ENCODE measurements at places on chromosomes 1 and 21.

- DNase-seq, result no peak
Measured at GRCh38 chr1:118334506-118334905, 149.5 kb upstream of the SPAG17 start.

DNA sequence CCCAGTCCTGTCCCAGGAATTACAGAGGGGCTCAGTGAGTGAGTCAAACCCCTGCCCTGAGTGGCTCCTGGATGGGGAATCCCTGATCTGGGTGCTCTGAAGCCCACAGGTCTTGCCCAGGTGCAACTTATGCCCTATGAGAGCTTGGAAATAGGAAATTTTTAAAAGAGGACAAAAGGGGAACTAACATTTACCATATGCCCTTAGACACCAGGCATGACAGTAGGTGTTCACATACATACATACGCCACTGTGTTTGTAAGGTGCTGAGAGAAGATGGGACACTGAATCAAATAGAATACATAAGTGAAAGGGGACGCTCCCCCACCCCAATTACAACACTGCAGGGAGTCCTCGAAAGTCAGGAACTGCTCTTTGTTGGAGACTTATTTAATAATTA is 1.4 kb downstream of the CFAP45 start:
- no peak for DNase-seq

- DNase-seq, result no peak
Measured at GRCh38 chr1:180888870-180889269, 23.8 kb upstream of the KIAA1614 start.

DNA sequence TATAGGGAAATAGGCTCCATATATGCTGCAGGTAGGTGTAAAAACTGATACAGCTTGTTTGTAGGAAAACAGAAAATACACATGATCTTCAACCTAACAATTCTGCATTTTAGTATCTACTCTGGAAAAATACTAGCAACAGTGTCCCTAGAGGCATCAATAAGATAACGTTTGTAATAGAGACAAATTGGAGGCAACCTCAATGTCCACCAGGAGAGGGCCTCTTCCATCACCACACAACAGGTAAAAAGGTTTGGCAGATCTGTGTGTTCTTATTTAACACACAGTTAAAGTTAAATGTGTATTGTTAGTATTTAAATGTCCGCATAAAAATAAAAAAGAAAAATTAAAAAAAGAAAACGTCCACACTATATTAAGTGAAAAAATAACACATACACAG is 5.4 kb downstream of the EIF2D start:
- no peak for DNase-seq
